ENCODE measurements at places on chromosomes 4 and X.

DNA sequence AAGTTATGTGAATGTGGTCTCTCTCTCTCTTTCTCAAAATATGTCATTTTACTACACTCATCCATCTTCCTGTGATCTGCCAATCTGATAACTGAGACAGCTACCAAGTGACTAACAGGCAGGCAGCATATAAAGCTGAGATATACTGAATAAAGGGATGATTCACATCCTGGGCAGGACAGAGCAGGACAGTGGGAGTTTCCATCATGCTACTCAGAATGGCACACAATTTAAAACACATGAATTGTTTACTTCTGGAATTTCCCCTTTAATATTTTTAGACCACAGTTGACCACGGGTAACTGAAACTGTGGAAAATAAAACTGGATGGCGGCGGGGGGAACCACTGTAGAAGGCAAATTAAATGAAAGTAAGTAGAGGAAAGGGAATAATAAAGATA is 58.6 kb upstream of the DCTD start:
- peak; percentile 78 for DNase-seq

DNA sequence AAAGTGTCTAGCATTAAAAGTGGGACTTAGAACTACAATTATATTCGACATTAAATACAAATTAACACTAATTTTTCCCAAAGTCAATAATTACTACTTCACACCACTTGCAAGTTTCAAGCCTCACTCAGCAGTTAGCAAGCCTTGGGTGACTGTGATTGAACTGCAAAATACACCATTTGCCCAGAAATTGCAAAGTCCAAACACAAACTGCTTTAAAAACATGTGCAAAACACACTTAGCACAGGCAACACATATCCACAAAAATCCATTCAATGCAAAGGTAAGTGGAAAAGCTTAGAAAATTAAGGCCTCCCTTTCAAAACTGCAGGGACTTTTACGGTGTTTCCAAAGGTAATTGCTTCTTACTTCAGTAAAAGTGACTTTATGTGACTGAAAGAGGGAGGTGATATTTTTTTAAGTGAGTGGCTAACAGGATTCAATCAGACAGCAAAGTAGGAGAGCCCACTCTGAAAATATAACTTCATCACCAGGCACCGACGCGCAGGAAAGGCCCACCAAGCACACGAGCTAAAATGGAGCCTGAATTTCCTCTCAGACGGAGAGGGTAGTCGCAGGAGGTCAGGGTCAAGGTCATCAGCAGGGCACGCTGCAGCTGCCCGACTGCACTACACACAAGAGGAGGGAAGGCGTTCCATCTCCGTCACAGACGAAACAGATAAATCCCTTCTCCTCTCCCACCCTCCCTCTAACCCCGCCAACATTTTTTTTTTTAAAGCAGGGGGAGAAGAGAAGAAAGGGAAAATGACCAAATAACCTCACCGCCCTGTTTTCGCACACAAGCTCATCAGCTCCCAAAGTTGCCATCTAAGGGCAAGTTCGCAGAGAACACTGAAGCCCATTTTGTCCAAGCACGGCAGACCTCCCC is 3.1 kb downstream of the ZNF827 start:
- DNase-seq = peak; percentile 51

GRCh38 chrX:132501606-132502005 is 12.8 kb upstream of the MBNL3 start:
- DNase-seq = no peak

DNA sequence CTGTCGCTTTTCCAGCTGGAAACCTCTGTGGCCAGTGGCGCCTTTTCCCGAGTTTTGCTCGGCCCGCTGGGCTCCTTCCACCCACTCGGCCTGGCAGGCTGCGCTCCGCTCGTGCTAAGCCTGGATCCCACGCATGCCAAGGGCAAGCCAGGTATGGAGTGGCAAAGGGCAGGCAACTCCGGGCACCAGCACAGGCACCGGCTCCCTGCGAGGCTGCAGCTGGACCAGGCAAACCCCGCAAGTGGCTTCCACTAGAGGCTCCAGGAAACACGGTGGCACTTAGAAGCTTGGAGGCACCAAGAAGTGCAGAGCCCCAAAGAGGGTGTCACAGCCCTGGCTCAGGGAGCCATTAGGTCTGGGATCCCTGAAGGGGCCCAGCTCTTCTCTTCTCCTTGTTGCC is 59.5 kb downstream of the PPA2 start:
- no peak for DNase-seq

GRCh38 chr4:151717909-151718628 is 42.7 kb downstream of the GATB start:
- DNase-seq = no peak

- no peak for DNase-seq
These were observed 52.6 kb downstream of the FAM114A1 start for GRCh38 chr4:38920186-38920585.

GRCh38 chr4:152531479-152531878 is 4.4 kb downstream of the FBXW7 start:
- no peak for DNase-seq

DNA sequence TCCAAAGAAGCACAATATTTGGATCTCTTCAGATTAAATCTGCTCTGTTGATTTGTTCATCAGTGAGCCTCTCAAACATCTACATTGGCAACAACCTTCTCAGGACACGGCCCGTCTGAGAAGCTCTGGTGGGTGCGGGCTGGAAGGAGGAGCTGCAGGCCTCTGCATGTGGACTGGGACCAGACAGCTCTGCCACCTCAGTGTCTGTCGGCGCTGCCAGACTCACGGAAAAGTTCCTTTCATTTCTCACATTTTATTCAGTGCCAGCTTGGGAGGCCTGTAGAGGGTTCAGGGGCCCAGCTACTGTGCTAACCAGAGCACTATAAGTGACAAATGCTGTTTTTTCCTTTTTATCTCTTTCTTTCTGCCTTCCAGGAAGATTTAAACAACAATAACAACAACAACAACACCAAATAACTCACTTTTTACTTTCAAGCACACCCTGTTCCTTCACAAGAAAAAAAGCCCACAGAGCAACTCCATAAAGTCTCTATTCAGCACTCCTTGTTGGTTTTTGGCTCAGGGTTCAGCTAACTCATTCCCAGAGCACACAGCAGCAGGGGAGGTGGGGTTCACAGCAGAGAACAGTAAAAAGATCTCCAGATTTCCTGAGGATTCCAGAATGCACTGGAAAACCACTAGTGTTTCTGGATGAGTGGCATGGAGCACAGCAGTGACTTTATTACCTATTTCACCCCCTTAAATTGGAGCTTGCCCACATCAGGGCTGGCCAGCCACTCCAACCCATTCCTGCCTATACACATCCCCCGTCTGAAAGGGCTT is 23.2 kb upstream of the HOPX start:
- no peak for DNase-seq

DNA sequence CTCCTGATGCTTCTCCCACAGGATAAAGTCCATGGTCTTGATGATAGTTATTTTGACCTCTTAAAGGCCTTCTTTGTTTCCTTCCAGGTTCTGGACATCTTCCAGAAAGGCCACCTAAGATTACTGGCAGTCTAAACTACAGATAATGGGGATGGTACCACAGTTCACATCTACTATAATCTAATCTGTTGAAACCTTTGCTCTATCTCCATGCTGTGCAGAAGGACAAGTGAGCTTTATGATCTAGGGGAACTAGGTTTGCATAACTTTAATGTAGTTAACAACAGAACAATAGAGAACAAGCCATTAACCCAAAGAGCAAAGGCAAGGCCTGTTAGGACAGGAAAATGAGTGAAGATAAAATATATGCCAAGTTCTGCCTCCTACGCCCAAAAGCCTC is 103.9 kb upstream of the KLHL13 start:
- DNase-seq = no peak

GRCh38 chr4:106258145-106259045 is 57.6 kb downstream of the TBCK start:
- no peak for DNase-seq

Data from activated CD4-positive, alpha-beta T cell treated with anti-CD3 and anti-CD28 coated beads, Interleukin-2, amount 50 U/mL, for 16 hours (primary cell).